ENCODE measurements at places on chromosomes 1 and 21. TPM values are rescaled to one million over a fixed set of nuclear protein-coding genes. Genes with fewer than 3 reads are reported as not detected.

The SMPDL3B gene
- 0.10 TPM for total RNA-seq

The FALEC gene
- not detected for total RNA-seq

The GSTM3 gene
- total RNA-seq = 216 TPM

The RNU1-2 gene
- not detected for total RNA-seq

The PRKAA2 gene
- 2.0 TPM for total RNA-seq

- DNase-seq = no peak
Observed at GRCh38 chr21:35333831-35334618, 284.9 kb upstream of the RUNX1 start.

DNA sequence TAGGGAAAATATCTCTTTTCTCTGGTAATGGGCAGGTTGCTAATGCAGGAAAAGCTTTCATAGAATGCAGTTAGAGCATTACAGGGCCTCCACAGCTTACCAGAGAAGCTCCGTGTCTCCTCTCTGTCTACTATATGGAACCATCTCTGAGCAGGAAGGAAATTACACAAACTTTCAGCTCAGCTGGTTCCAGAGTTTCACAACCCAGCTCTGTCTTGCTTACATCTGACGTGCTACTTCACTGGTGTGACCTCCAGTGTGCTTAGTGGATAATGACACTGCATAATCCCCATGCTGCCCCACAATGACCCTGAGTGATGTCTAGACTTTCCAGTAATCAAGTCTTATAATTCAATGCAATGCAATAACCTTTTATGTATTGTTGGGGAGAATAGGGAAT is 4.3 kb upstream of the FGGY start:
- DNase-seq = no peak

DNA sequence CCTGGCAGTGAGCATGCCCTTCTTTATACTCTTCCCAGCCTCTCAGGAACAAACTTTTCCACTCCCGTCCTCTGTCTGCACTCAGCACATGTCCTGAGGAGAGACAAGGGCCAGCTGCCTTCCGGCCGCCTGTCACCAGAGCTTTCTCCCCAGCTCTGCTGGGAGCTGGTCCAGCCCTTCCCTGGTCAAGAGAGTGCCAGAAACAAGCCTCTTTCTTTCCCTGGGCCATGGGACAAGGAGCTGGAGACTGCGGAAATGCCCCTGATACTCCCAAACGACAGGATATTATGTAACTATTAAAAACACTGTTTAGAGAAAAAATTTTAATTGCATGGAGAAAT is 10.4 kb downstream of the LAMB3 start:
- no peak for DNase-seq

DNA sequence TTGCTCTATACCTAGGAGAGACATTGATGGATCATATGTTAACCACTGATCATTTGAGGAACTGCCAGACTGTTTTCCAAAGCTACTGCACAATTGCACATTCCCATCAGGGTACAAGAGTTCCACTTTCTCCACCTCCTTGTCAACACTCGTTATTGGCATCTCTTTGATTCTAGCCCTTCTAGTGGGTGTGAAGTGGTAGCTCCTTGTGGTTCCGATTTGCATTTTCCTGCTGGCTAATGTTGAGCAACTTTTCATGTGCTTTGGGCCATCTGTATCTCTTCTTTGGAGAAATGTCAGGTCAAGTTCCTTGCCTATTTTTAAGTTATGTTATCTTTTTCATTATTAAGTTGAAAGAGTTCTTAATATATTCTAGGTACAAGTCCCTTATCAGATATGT is 90.1 kb downstream of the DMRTB1 start:
- DNase-seq = no peak

GRCh38 chr1:208681878-208682663 is 437.9 kb upstream of the PLXNA2 start:
- DNase-seq = no peak

DNA sequence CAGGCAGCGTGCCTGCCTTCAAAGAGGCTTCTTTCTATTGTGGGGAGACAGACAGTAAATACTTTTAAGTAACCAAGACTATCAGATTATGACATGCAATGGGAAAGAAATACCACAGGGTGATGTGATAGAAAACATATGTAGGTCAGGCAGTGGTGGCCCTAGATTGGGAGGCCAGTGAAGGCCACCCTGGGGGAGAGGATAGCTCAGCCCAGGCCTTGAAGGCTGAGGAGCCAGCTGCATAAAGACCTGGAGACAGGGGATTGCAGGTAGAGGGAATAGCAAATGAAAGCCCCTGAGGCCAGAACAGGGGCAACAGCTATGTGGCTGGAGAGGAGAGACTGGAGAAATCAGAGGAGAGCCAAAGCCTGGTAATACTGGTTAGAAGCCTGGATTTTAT is 4.0 kb downstream of the SOX13 start:
- DNase-seq = no peak

DNA sequence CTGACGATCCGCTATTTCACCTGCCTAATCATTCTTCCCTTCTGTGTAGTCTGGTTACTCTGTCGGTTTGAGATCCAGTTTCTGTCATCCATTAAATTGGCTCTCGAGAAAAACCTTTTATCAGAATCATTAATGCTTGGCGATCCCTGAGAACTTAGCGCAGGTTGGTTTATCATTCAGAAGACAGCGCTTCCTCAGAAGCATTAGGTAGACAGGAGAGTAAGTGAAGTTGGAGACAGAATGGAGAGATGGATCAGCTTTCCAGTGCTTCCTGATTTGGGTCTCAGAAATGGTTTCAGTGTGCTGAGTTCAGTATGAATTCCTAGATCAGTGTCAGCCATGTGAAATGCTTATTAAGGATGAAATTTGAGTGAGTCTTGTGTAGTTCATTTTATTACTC is 1.3 kb downstream of the USP1 start:
- peak; percentile 38 for DNase-seq

DNA sequence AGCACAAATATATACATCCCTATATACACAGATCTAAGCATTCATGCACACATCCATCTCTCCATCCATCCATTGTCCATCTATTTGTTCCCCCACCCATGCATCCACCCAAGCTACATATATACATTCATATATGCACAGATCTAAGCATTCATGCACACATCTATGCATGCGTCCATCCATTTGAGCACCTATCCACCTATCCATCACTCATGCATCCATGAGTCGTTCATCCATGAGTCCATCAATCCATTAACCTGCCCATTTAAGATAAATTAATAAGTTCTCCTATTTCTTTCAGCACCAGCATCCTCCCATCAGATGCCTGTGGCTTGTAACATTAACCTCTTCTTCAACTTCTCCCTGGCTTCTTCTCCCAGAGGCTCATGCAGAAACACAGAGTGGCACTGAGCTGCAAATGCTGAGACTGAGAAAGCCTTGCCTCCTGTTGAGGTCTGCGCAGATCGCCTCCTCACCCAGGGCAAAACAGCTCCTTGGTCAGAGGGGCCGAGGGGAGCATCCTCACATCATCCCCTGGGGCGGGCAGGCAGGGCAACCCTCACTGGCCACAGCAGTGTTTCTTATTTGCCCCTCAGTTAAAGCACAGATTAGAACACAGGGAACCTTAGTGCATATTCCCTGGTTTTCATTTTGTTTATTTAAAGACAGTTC is 17.4 kb upstream of the PDE9A start:
- no peak for DNase-seq

DNA sequence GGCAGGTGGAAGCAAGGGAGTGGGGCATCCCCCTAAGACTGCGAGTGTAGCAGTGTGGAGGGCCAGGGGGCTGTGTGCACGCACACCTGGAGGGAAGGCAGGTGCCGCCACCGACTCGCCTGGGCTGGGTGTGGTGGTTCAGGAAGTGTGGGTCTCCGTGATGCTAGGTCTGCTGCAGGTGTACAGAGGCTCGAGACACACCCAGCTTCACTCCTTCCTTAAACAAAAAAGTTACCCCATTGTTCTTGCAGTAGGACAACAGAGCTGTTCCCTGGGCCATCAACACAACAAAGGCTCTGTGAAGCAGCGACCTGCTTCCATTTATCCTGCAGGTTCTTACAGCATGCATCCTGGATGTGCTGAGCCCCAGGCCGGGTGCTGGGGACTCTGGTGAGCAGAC is 100.4 kb upstream of the TMEM51 start:
- no peak for DNase-seq

GRCh38 chr1:167997037-167997575 is 60.2 kb upstream of the MPC2 start:
- no peak for DNase-seq

GRCh38 chr1:48039088-48040054 is 42.2 kb upstream of the TRABD2B start:
- DNase-seq = no peak

- no peak for DNase-seq
Observed at GRCh38 chr1:203444171-203444576, 31.4 kb upstream of the PRELP start.

DNA sequence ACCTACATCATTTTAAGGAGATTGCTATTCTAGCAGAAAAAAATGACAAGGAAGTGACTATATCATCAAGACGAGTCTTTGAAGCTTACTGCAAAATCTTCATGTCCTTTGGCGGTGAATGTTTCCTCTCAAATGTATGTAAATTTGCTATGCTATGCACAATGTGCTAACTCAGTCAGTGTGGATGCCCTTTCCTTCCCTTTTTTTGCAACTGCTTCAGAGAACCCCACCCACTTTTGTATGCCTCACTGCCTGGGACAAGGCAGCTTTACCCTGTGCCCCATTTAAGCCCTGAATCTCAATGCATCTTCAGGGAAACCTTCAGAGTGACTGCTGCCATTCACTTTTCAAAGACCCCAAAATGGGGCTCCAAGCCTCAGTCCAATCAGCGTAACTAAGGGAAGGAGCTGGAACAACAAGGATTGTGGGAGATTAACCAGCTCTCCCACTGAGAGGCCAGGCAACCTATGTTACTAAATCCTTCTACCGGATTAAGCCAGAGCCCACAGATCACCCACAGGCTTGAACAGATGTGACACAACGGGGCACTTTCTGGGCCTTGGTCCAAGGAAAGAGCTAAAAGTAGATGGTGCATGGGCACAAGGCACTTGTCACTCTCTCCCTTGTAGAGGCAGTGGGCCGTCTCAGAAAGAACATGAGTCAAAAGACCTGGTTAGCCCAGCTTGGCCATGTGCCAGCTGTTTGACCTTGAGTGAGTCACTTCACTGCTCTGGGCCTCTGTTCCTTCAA is 154.4 kb downstream of the PLPP3 start:
- peak; percentile 91 for DNase-seq

- DNase-seq = no peak
Observed at GRCh38 chr1:93205892-93206566, 25.5 kb downstream of the CCDC18 start.

DNA sequence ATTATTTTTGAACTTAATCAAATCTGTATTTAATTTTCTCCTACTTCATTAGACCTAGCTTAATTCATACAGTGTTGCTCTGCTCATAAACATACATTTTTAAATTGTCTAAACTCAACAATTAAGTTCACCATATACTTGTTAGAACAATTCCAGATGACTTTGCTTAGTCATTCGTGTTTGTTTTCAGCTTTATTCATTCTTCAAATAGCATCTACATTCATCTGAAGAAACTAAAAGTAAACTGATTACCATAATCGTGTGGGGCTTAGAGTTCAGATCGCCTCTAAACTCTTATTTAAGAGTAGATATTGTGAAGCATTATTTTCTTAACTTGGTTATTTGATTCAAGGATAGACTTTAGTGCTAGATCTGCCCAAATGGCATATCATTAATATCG is 34.4 kb downstream of the KLHL20 start:
- no peak for DNase-seq

GRCh38 chr1:247296599-247297180 is 35.0 kb downstream of the ZNF496 start:
- no peak for DNase-seq

- no peak for DNase-seq
Observed at GRCh38 chr1:109947582-109948284, 36.8 kb upstream of the AHCYL1 start.

All from M059J (cell line).